Tongue (tissue), 3 donors: ENCODE measurements at places on chromosomes 3 and 15.

- DNase-seq = no peak
Observed at GRCh38 chr3:121473001-121473400, 72.8 kb downstream of the POLQ start.

DNA sequence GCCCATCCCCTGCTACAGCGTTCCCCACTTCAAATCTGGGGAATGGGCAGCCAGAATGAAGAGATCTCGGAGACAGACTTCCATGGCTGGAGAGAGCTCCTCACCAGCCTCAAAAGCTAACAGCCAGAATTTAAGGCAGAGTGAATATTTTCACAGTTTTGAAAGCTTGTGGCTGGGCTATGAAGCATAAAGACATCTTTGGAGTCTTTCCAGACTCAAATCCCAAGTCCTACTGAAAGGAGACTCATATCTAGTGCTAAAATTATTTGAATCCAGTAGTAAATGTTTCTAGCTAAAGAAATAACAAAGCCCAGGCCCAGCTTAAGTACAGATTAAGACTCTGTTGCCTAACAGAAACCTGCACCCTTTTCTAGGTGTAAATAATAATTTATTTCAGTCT is 628.4 kb upstream of the ALCAM start:
- no peak for DNase-seq

- no peak for DNase-seq
Observed at GRCh38 chr15:34336991-34337556, 507 bp downstream of the SLC12A6 start.

- no peak for DNase-seq
Observed at GRCh38 chr3:116020495-116020894, 397.2 kb downstream of the GAP43 start.

- DNase-seq = no peak
Observed at GRCh38 chr3:18189282-18190050, 235.7 kb downstream of the SATB1 start.

DNA sequence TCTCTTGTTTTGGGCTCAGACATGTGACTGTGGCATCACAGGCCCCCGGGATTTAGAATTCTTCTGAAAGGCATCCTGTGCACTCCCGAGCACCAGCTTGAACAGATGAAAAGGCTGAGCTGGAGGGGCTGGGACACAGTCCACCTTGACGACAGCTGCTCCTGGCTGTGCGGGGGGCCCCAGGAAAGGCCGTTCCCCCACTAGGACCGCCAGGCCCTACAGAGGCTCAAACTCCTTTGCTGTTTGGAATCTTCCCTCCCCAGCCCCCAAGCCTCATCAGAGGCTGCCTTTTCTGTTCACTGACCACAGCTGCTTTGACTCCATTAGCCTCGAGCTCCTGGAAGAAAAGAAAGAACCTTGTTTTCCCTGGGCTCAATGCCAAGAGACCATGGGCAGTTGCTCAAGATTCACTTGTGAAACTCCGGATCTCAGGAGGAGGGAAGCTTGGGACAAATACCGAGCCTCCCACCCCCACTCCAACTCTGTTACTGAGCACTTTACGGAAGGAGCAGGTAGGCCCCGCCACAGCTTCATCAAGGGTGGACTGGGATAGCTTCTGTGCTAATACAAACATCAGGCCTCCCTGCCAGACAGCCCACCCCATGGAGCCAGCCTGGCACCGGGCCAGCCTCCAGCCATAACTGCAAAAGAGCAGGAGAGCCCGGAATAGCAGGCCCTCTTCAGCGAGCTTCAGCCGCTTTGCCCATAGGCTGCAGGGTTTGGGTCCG is 15.7 kb downstream of the CIDEC start:
- DNase-seq = peak; percentile 92

- peak; percentile 76 for DNase-seq
Observed at GRCh38 chr3:73602170-73602569, 22.6 kb downstream of the PDZRN3 start.

GRCh38 chr3:113212150-113212843 is 940 bp downstream of the BOC start:
- peak; percentile 55 for DNase-seq

DNA sequence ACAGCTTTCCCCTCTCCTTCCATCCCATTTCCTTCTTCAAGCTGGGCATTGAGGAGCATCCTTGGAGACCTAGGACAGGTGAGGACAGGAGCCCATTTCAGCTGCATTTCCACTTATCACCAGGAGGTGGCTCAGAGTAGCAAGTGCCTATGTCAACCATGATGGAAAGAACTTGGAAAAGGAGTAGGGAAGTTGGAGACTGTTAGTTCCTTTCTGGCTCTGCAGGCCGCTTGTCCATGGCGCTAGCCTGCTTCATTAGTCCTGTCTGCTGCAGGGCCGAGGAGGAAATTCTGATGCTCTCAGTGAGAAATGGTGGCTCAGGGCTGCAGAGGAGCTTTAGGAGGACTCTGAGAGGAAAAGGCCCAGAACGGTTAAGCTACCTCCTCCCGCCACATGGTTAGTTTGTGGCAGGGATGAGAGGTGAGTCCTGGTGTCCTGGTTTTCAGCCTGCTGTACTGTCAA is 7.0 kb upstream of the CD276 start:
- peak; percentile 81 for DNase-seq

DNA sequence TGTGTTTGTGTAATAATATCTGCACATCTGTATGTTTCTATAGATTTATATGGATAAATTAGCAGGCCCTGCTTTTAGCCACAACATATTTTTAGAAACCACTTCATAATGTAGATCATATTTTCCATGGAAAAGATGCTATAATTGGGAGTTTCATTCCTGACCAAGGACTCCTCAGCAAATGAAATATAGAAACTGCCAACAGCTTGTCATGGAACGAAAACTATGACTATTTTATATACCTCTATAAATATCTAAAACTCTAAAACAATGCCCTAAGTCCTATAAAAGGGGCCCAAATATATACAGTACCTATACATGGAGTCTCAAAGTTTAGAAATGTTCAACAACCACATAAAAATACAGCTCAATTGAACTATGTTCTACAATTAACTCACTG is 27.9 kb downstream of the EID1 start:
- peak; percentile 10 for DNase-seq
